ENCODE measurements at places on chromosomes 12 and 14. TPM values are rescaled to one million over a fixed set of nuclear protein-coding genes. Genes with fewer than 3 reads are reported as not detected.

The AKAP3 gene
- total RNA-seq: 2.8 TPM

The MLEC gene
- total RNA-seq: 89.5 TPM

DNA sequence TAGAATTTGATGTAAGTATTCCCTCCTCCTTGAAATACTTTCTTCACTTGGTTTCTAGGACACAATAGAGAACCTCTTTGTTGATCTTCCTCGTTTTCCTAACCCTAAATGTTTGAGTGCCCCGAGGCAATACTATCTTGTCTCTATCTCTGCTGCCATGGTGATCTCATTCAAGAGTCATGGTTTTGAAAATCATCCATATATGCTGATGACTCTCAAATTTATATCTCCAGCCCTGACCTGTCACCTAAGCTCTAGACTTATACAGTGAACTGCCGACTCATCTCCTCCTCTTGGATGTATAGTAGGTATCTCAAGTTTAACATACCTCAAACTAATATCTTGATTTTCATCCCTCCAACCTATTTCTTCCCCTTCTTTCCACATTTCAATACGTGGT, 71.4 kb downstream of the RIC8B start:
- H3K27ac ChIP-seq: no peak overlapping the region
- no peaks in the 10 kb centered on the region for H3K27me3 ChIP-seq
- H3K4me3 ChIP-seq: no peak overlapping the region
- DNase-seq: no peak
- peaks cover 7% of the 10 kb centered on the region for H3K36me3 ChIP-seq

The MORN3 gene
- 2.0 TPM for total RNA-seq

DNA sequence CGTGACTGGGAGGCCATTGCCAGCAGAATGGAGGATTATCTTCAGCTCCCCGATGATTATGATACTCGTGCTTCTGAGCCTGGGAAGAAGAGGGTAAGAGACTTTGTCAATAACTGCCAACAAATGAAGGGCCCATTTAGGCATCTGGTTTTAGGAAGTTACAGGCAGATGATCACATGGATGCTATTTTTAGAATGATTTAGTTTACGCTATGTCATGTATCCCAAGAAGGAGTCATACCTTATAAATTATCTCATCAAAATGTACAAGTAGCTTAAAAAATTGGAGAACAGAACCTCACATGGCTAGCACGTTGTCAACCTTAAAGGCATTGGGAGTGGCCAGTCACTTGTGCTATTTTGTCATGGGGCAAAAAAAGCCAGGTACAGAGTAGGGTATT, 46.7 kb downstream of the PROX2 start:
- H3K36me3 ChIP-seq: peaks cover 23% of the 10 kb centered on the region
- no peak for DNase-seq
- no peak overlapping the region for H3K4me3 ChIP-seq
- no peak overlapping the region for H3K27ac ChIP-seq

- H3K4me1 ChIP-seq: no peaks in the 10 kb centered on the region
These were observed 345.8 kb upstream of the CCDC196 start for GRCh38 chr14:66140213-66140918.

The BCAT1 gene
- total RNA-seq: 40.0 TPM

The GLIPR1L1 gene
- not detected for total RNA-seq

DNA sequence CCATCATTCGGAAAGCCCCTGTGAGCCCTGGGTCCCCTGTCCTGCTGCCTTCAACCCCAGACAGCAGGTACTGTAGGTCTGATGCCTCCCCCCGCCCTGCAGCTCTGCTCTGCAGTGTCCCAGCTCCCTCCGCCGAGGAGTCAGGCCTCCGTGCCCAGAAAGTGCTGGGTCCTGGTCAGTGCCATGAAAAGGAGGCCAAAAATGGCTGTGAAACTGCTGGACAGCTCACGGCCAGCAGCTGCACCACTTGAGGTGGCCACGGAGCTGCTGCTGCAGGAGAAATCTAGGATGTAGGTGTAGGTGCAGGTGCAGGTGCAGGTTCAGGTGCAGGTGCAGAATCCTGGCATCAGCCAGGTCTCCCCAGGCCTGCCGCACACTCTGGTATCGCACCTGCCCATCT, 196.1 kb downstream of the SLC15A4 start:
- DNase-seq: no peak
- no peaks in the 10 kb centered on the region for H3K27me3 ChIP-seq
- H3K36me3 ChIP-seq: no peaks in the 10 kb centered on the region
- H3K4me1 ChIP-seq: no peaks in the 10 kb centered on the region
- H3K4me3 ChIP-seq: no peak overlapping the region

- peak; percentile 33 for DNase-seq
- peaks cover 28% of the 10 kb centered on the region for H3K36me3 ChIP-seq
- H3K4me3 ChIP-seq: no peak overlapping the region
- H3K27me3 ChIP-seq: no peaks in the 10 kb centered on the region
These were observed 72.2 kb downstream of the BORCS5 start for GRCh38 chr12:12428961-12429657.

DNA sequence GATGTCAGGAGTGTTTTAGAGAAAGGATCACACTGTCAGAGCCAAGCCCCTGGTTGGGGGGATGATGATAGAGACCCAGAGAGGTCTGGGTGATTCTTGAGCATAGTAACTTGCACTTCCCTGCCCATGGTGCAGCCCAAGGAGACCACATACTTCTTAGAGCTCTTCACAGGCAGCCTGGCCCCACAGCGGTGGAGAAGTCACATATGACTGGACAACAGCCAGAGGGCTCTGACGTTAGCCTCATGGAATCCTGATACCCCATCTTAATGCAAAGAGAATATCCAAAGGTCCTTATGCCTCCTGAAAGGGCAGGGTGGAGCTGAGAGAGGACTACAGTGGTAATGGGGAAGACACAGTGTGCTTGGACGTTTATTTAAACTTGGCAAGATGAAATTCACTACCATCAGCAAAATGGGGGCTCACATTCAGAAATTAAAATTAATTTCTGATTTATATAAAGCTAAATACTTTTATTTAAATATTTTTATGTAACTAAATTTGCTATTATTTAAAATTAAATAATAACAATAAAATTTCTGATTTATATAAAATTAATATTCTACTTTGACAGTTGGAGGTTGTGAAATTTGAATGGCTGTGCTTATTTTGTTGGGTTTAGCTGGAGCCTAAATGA, 131.3 kb downstream of the KTN1 start:
- no peak overlapping the region for H3K27ac ChIP-seq
- no peak overlapping the region for H3K4me3 ChIP-seq
- no peaks in the 10 kb centered on the region for H3K36me3 ChIP-seq
- H3K27me3 ChIP-seq: no peaks in the 10 kb centered on the region
- DNase-seq: no peak

DNA sequence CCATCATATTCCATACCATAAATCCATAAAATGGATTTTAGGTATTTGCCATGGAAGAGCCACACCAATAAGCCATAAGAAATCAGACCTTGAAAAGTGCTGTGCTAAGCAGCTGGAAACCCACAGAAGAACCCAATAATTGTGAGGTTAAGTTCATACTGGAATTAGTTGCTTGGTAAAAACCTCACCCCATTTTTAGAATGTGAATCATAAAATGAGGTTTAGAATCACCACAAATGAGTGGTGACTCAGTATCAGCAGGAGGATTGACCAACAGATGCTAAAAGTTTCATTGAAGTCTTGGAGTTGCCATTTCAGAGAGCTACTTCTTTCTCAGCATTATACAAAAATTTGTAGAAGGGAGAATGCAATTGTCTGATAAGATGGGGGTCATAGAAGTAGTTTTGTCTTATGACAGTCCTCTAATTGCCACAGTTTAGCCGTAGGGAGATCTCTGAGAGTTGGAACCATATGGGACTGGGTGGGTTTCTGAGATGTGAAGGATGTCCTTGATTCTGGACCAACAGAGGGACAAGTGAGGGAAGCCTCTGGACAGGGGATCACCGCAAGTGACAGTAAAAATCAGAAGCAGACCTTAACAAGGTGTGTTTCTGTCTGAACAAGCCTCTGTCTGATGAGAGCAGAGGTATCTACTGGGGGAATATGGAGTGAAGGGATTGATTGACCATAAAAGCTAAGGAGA, 1.4 kb upstream of the STON2 start:
- no peaks in the 10 kb centered on the region for H3K36me3 ChIP-seq
- no peak for DNase-seq
- peaks cover 15% of the 10 kb centered on the region for H3K4me1 ChIP-seq
- H3K27me3 ChIP-seq: peaks cover 12% of the 10 kb centered on the region
- no peak overlapping the region for H3K4me3 ChIP-seq

GRCh38 chr12:18320036-18320617, 58.8 kb downstream of the PIK3C2G start:
- H3K4me1 ChIP-seq: no peaks in the 10 kb centered on the region
- H3K4me3 ChIP-seq: no peak overlapping the region
- DNase-seq: no peak
- H3K27me3 ChIP-seq: no peaks in the 10 kb centered on the region
- H3K36me3 ChIP-seq: no peaks in the 10 kb centered on the region

GRCh38 chr12:29306266-29306665, 74.7 kb downstream of the ERGIC2 start:
- H3K36me3 ChIP-seq: no peaks in the 10 kb centered on the region
- H3K4me3 ChIP-seq: no peak overlapping the region
- no peaks in the 10 kb centered on the region for H3K4me1 ChIP-seq
- no peak for DNase-seq
- no peaks in the 10 kb centered on the region for H3K27me3 ChIP-seq
- H3K27ac ChIP-seq: no peak overlapping the region

- H3K4me1 ChIP-seq: no peaks in the 10 kb centered on the region
- H3K27me3 ChIP-seq: no peaks in the 10 kb centered on the region
- DNase-seq: no peak
- peaks cover 18% of the 10 kb centered on the region for H3K36me3 ChIP-seq
- no peak overlapping the region for H3K4me3 ChIP-seq
These were observed 150.8 kb downstream of the FBXL14 start for GRCh38 chr12:1443421-1444141.

DNA sequence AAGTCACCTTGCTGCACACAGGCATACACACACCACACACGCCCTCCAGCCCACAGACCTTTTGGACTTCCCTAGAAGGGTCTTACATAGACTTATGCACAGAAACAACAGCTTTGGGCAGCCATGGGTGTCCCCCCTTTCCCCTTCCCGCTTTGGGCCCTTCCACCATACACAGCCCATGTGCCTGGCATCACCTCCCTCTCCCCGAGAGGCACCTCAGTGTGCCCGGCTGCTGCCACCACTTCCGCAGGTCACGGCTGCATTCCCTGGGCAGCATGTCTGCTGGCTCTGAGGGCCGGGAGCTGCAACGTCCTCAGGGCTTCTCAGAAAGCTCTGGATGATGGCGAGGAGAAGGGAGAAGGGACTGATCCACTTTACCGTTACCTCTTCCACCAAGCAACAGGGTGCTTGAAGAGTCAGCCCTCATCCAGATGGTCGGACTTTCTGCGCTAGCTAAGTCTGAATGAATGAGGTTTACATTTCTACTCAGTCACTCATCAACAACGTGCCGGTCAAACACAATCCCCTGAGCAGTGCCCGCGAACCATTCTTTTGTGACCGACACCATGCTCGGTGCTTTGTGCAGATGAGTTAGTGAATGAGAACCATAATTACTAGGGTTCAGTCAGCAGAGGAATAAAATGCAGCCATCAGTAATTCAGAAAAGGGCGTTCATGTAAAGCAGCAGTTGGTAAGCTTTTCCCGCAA, 72.2 kb upstream of the BCL11B start:
- no peaks in the 10 kb centered on the region for H3K36me3 ChIP-seq
- H3K27me3 ChIP-seq: peaks cover 6% of the 10 kb centered on the region
- no peak overlapping the region for H3K4me3 ChIP-seq
- H3K4me1 ChIP-seq: no peaks in the 10 kb centered on the region

DNA sequence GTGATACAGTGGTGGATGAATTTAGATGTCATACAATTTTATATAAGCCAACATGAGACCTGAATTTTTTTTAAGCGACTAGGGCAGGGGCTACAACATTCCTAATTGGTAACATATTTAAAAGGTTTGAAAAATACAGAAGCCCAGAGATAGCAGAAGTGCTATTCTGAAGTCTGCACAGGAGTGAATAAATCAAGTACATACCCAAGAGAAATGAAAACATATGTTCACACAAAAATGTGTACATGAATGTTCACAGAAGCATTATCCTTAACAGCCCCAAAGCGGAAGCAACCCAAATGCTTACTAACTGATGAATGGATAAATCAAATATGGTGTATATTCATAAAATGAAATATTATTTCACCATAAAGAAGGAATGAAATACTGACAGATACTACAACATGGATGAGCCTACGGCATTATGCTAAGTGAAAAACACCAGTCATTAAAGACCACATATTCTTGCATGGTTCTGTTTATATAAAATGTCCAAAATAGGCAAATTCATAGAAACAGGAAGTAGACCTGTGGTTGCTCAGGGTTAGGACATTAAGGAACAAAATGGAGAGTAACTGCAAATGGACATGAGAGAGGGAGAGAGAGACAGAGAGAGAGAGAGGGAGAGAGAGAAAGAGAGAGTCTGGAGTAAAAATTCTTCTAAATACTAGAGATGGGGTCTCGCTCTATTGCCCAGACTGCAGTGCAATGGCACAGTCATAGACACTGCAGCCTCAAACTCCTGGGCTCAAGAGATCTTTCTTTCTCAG, 28.0 kb upstream of the GXYLT1 start:
- H3K27ac ChIP-seq: no peak overlapping the region
- H3K4me3 ChIP-seq: no peak overlapping the region
- H3K27me3 ChIP-seq: no peaks in the 10 kb centered on the region
- DNase-seq: no peak
- H3K4me1 ChIP-seq: peaks cover 4% of the 10 kb centered on the region
- H3K36me3 ChIP-seq: peaks cover 24% of the 10 kb centered on the region

DNA sequence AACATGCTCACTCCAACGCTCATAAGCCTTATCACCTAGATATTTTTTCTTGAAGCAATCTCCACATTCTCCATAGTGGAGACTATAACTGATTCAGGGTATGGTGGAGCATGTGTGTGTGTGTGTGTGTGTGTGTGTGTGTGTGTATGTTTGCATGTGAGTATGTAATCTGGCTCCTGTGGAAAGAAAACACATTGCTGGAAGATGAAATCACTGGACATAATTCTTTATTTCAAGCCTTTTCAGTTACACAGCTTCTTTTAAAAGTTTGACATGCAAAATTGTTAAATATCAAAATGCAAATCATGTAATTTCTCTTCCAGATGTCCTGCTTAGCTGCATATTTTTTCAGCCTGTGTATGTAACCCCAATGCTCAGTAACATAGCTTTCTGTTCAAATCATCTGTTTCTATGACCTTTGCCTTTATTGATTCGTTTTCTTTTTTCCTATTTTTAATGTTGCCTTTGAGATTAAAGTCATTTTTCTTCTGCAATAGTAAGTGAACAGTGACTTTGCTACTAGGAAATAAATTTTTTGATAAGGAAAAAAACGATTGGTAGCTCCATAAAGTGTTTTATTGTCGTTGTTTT, 80.5 kb upstream of the BTG1 start:
- no peak overlapping the region for H3K27ac ChIP-seq
- no peak for DNase-seq
- H3K4me3 ChIP-seq: no peak overlapping the region

- H3K4me1 ChIP-seq: no peaks in the 10 kb centered on the region
- no peak overlapping the region for H3K27ac ChIP-seq
- peaks cover 66% of the 10 kb centered on the region for H3K36me3 ChIP-seq
- no peak overlapping the region for H3K4me3 ChIP-seq
- no peak for DNase-seq
These were observed 91.6 kb upstream of the FERMT2 start for GRCh38 chr14:53042480-53042879.

- H3K4me1 ChIP-seq: no peaks in the 10 kb centered on the region
- H3K36me3 ChIP-seq: no peaks in the 10 kb centered on the region
- H3K27ac ChIP-seq: no peak overlapping the region
- no peak overlapping the region for H3K4me3 ChIP-seq
- DNase-seq: no peak
These were observed 3.5 kb upstream of the FAM181A start for GRCh38 chr14:93923626-93924025.

The LRR1 gene
- 47.9 TPM for total RNA-seq

The EXOC3L4 gene
- not detected for total RNA-seq

- H3K36me3 ChIP-seq: no peaks in the 10 kb centered on the region
- no peak for DNase-seq
- no peaks in the 10 kb centered on the region for H3K4me1 ChIP-seq
- H3K27ac ChIP-seq: no peak overlapping the region
These were observed 61.8 kb downstream of the PIK3C2G start for GRCh38 chr12:18323159-18323558.

Measured in activated CD4-positive, alpha-beta T cell treated with anti-CD3 and anti-CD28 coated beads for 36 hours (primary cell).